SK-N-DZ (cell line): ENCODE measurements at places on chromosomes 16 and 17.

DNA sequence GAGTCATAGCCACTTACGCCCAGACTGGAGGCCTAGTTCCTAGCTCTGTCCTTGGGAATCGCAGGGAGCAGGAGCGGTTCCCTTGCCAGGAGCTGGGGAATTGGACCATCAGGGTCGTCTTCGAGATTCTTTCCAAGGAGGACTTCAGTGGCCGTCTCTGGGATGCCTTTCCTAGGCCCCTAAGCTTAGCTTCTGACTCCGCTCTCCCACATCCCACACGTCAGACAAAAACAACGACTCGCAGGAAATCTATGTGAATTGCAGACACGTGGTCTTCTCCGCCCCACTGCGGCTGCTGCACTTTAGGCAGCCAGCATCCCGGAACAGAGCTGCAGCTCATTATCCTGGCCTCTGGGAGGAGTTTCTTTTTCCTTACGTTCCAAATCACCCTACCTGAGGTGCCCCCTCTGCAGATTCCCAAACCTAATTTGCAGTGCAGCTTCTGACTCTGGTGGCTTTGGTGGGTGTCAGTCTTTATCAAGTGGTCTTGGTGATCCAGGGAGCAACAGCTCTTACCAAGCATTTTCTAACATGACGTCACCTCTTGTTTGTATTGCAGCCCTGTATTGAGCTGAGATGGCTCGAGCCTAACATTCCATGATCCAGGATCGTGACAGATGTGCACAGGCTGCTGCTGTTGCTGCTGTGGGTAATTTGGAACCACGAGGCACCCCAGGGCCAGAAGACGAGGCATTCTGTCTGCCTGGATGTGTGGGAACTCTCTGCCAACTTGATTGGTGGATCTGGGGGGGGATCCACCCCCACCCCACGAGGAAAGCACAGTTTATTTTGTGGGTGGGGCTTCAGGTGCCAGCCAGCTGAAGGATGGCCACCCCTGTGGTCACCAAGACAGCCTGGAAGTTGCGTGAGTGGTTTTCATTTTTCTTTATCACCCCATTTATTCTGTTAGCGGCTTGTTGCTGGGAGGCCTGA, 1.1 kb downstream of the KATNB1 start:
- peak; percentile 47 for DNase-seq

DNA sequence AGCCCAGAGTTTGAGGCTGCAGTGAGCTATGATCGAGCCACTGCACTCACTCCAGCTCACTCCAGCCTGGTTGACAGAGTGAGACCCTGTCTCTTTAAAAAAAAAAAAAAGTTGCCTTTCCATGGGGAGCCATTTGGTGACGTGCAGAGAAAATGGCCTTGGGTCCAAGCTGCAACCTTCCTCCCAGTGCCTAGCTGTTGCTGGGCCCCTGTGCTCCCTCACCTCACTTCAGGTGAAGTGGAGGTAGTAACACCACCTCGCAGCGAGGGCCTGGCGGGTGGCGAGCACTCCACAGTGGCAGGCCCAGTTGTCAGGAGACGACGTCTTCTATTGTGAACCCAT, 17.4 kb downstream of the SYT17 start:
- no peak for DNase-seq

GRCh38 chr16:49365711-49366509, 7.7 kb upstream of the C16orf78 start:
- DNase-seq: no peak

- DNase-seq: no peak
Observed at GRCh38 chr16:85090873-85091521, 21.3 kb downstream of the CIBAR2 start.

DNA sequence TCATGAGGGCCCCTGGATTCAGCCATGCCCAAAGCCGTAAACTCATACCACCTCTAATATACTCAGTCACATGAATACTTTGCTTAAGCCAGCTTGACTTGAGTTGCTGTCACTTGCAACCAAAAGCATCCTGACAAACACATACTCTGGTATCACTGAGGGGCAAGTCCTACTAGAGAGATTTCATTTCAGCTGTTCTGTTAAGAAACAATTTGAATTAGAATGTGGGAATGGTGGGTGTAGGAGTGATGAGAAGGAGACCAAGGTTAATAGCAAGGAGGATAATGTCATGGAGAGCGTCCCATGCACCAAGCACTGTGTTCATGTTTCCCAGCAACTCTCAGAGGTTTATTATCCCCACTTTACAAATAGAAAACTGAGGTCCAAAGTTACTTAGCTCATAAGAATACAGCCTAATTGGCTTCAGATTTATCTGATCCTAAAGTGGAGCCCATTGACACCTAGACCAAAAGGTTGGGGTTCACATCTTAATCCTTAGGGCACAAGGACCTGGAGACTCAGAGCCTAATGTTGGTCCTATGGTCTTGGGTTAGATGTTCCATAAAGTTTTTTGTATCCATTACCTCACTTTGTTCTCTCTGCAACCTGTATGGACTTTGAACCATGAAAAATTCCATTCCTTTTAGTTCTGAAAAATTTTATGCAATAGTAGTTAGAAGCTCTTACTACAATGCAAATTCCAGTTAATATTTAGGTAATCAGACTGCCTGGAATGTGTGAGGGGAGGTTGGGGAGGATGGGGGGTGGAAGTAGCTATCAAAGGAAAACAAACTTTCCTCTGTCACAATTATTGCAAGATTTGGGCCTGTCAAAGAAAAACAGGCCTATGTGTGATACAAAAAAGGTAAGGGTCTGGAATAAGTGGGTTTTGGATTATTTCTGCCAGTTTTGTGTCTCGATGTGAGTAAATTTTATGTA, 105.9 kb downstream of the IRX3 start:
- no peak for DNase-seq

DNA sequence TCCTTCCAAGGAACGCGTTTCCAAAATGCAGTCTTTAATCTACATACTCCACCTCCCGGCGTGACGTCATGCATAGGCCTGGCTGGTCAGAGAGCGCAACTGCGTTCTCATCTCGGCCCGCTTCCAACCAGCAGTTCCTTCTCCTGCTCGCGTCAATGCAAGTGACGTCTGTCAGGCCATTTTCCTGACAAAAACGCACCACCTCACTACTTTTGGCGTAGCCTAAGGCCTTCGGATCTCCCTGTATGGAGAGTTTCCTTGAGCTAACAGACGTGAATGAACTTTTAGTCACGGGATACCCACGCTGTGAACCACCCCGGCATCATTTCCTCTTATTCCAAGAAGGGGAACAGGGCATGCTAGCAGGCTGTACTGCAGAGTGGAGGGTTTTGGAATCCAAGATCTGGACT, 25.0 kb downstream of the TEX14 start:
- peak; percentile 66 for DNase-seq
